ENCODE measurements at places on chromosomes 16 and 17.

- DNase-seq, result no peak
Measured at GRCh38 chr16:65889533-65889966, 476.9 kb upstream of the CDH5 start.

DNA sequence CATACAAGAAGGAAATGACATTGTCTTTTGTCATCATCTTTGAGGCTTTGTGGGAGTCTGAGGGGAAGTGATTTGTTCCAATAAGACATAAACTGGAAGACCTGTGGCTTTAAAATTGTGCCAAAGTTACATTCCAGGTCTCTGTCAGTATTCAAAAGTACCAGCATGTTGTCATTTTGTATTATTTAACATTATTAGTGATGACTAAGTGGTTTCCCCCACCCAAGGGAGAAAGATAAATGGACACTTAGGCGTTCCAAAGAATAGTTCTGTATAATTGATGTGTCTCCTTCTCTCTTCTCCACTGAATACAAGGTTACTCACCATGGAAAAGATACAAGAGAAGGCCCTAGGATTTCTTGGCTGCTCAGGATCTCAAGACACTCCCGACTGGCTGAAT lies 3.8 kb downstream of the CFAP97D1 start:
- no peak for DNase-seq

DNA sequence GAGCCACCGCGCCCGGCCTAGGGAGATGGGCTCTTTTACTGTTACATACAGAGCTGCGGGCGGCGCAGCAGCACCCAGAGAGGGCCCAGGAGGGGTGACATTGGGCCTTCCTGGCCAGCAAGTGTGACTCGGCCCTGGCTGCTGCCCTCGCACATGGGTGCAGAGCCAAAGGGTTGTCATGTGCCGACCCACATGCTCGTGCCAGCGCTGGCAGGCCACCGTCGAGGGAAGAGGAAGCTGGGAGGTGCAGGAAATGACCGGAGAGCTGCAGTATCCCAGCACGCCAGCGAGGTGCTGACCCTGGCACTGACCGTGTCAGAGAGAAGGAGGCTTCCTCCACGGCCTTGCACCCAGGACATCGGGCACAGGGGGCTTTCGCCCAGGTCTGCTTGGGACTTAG lies 8.0 kb downstream of the ENDOV start:
- no peak for DNase-seq

DNA sequence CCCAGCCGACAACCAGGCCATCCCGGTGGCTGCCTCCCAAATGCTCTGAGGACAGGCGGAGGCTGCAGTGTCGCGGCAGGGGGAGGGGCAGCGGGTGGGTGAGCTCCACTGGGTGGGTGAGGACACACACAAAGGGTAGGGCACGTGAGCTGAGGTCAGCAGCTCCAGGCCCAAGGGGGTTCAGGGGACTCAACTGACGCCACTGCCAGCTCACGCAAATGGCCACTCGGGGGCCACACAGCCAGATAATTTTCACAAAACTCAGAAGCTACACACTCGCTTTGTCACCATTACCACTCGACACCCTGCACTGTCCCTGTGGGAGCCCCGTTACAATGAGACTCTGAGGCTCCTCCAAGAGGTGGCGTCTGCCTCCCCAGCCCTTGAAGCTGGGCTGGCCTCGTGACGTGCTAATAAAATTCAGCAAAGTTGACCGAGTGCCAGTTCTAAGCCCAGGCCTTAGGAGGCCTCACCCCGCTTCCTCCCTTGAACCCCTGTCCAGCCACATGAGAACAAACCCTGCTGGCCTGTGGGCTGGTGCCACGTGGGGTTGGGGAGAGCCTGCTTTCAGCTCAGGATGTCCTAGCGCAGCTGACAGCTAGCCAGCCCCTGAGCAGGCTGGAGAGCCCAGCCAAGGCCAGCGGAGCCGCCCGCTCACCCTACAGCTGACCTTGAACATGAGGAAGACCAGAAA lies 56.9 kb downstream of the RMI2 start:
- DNase-seq, result no peak

- no peak for DNase-seq
Measured at GRCh38 chr16:30997725-30998711, 12.4 kb downstream of the STX1B start.
